B cell (primary cell): ENCODE measurements at places on chromosomes 5 and 9. TPM values are rescaled to one million over a fixed set of nuclear protein-coding genes. Genes with fewer than 3 reads are reported as not detected.

DMRT2 gene
- not detected in 2 replicates for total RNA-seq

ZBED3 gene
- 1.2 and 1.6 TPM in 2 replicates for total RNA-seq

RAPGEF1 gene
- 439 and 447 TPM in 2 replicates for total RNA-seq

TAF11L14 gene
- not detected in 2 replicates for total RNA-seq

FAM151B gene
- 1.1 TPM in 1 of 2 replicates, not detected in the other for total RNA-seq

LHX3 gene
- total RNA-seq: 0.19 and 0.30 TPM in 2 replicates

NMUR2 gene
- total RNA-seq: not detected in 2 replicates
